T-cell (primary cell): ENCODE measurements at places on chromosomes 7 and 10.

- H3K4me3 ChIP-seq, result peak overlapping the region; percentile 87
- H3K4me1 ChIP-seq, result peaks cover 25% of the 10 kb centered on the region
- no peak for DNase-seq
- H3K27me3 ChIP-seq, result no peaks in the 10 kb centered on the region
- peak overlapping the region; percentile 77 for H3K27ac ChIP-seq
Observed at GRCh38 chr10:32376771-32377170, 29.8 kb upstream of the EPC1 start.

- no peaks in the 10 kb centered on the region for H3K36me3 ChIP-seq
- H3K4me1 ChIP-seq, result peaks cover 15% of the 10 kb centered on the region
- no peaks in the 10 kb centered on the region for H3K27me3 ChIP-seq
- no peak for DNase-seq
Observed at GRCh38 chr10:12417331-12417730, 68.0 kb downstream of the CAMK1D start.

- H3K4me1 ChIP-seq, result peaks cover 17% of the 10 kb centered on the region
- no peak overlapping the region for H3K27ac ChIP-seq
- no peaks in the 10 kb centered on the region for H3K27me3 ChIP-seq
Observed at GRCh38 chr10:28246023-28246422, 56.8 kb downstream of the MPP7 start.

DNA sequence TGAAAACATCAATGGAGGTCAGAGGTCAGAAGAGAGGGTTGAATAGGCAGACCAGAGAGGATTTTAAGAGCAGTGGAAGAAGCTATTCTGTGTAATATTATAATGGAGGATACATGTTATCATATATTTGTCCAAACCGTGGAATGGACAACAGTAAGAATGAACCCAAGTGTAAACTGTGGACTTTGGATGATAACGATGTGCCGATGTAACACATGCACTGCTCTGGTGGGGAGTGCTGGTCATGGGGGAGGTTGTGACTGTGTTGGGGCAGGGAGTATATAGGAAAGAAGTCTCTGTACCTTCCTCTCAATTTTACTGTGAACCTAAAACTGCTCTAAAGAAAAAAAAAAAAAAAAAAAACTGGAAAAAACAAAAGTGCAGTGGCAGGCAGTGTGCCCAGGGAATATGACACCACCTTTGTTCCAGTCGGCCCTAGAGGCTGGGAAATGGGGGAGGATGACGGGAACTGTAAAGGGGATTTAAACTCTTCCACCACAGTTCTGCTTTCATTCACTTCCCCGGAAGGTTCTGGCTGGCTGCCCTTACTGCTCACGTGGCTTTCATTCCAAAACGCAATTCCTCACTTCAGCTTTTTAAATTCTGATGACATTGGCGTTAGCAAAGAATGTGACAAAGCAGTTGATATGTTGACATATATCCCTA is 113.7 kb upstream of the ANKRD1 start:
- peaks cover 15% of the 10 kb centered on the region for H3K4me1 ChIP-seq
- H3K27ac ChIP-seq, result peak overlapping the region; percentile 65
- no peak overlapping the region for H3K4me3 ChIP-seq
- no peak for DNase-seq
- H3K27me3 ChIP-seq, result no peaks in the 10 kb centered on the region

GRCh38 chr7:461453-462172 is 58.0 kb downstream of the PDGFA start:
- no peak overlapping the region for H3K4me3 ChIP-seq
- H3K36me3 ChIP-seq, result no peaks in the 10 kb centered on the region
- DNase-seq, result no peak
- H3K27ac ChIP-seq, result no peak overlapping the region
- H3K4me1 ChIP-seq, result no peaks in the 10 kb centered on the region
- H3K27me3 ChIP-seq, result peaks cover 4% of the 10 kb centered on the region

- H3K36me3 ChIP-seq, result no peaks in the 10 kb centered on the region
- H3K4me1 ChIP-seq, result no peaks in the 10 kb centered on the region
- no peak overlapping the region for H3K4me3 ChIP-seq
- H3K27ac ChIP-seq, result no peak overlapping the region
Observed at GRCh38 chr7:90430614-90431460, 27.6 kb downstream of the CLDN12 start.

GRCh38 chr7:131555552-131556052 is 826 bp downstream of the PODXL start:
- peak; percentile 24 for DNase-seq
- no peaks in the 10 kb centered on the region for H3K36me3 ChIP-seq
- no peaks in the 10 kb centered on the region for H3K4me1 ChIP-seq
- H3K4me3 ChIP-seq, result peak overlapping the region; percentile 20

DNA sequence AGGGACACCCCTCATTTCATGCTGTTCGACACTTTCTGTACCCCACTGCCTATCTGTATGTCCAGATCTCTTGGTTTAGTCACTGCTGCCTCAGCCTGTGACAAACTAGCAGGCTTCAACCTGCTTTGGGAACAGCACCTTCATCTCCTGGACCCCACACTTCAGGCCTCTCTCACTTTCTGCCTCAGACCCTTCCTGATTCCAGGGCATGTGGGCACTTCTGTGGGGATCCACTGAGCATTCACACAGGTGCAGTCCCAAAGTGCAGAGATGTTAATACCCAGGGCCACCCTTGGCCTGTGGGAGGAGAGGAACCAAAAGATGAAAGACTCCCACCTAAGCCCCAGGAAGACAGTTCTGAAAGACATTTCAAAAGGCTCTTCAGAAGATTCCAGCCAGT is 29.4 kb upstream of the C10orf71 start:
- no peak for DNase-seq
- H3K4me1 ChIP-seq, result no peaks in the 10 kb centered on the region
- no peak overlapping the region for H3K27ac ChIP-seq

- H3K27me3 ChIP-seq, result no peaks in the 10 kb centered on the region
- H3K4me3 ChIP-seq, result no peak overlapping the region
- no peak for DNase-seq
- H3K4me1 ChIP-seq, result no peaks in the 10 kb centered on the region
- no peaks in the 10 kb centered on the region for H3K36me3 ChIP-seq
- H3K27ac ChIP-seq, result no peak overlapping the region
Observed at GRCh38 chr7:111682588-111683340, 120.5 kb upstream of the IMMP2L start.

- no peak for DNase-seq
- H3K4me3 ChIP-seq, result no peak overlapping the region
- no peaks in the 10 kb centered on the region for H3K36me3 ChIP-seq
- H3K27me3 ChIP-seq, result no peaks in the 10 kb centered on the region
- no peaks in the 10 kb centered on the region for H3K4me1 ChIP-seq
Observed at GRCh38 chr10:112559349-112559748, 112.3 kb downstream of the VTI1A start.

- H3K27me3 ChIP-seq, result no peaks in the 10 kb centered on the region
- no peaks in the 10 kb centered on the region for H3K36me3 ChIP-seq
- no peak overlapping the region for H3K4me3 ChIP-seq
- peaks cover 23% of the 10 kb centered on the region for H3K4me1 ChIP-seq
- no peak overlapping the region for H3K27ac ChIP-seq
Observed at GRCh38 chr10:110005719-110006118, 2.1 kb upstream of the ADD3 start.

DNA sequence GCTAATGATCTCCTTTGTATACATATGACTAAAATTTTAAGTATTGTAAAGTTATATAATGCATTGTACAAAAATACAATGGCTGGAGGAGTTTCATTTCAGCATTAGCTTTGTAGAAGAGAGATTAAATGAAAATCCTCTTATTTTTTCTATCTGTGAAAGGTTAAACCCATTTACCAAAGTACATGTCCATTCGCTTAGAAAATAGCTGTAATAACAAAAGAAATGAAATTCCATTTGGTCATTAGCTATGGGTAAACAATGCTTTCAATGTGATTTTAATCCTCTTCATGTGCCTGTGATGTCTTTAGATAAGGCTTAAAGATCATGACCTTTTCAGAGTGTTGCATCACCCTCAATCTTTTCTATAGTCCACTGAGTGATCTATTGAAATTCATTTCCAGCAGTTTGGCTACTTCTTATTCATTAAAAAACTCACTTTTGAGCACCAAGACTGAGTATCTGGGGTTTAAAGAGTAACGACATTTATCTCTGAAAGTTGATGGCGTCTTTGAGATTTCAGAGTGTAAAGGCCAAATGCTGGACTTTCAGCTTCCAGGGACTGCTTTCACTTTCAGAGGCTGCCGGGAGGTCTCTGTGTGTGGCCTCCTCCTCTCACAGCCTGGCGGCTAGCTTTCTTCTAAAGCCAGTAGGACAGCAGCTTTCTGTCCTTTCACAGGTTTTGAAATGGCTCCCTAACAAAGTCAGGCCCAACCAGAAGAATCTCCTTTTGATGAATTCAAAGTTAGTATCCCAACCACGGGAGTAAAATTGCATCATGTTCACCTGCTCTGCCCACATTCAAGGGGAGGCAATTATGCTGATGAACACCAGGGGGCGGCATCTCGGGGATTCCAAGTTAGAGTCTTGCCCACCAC is 701.4 kb upstream of the COBL start:
- no peaks in the 10 kb centered on the region for H3K4me1 ChIP-seq
- DNase-seq, result no peak
- no peak overlapping the region for H3K4me3 ChIP-seq
- no peaks in the 10 kb centered on the region for H3K36me3 ChIP-seq
- no peak overlapping the region for H3K27ac ChIP-seq

DNA sequence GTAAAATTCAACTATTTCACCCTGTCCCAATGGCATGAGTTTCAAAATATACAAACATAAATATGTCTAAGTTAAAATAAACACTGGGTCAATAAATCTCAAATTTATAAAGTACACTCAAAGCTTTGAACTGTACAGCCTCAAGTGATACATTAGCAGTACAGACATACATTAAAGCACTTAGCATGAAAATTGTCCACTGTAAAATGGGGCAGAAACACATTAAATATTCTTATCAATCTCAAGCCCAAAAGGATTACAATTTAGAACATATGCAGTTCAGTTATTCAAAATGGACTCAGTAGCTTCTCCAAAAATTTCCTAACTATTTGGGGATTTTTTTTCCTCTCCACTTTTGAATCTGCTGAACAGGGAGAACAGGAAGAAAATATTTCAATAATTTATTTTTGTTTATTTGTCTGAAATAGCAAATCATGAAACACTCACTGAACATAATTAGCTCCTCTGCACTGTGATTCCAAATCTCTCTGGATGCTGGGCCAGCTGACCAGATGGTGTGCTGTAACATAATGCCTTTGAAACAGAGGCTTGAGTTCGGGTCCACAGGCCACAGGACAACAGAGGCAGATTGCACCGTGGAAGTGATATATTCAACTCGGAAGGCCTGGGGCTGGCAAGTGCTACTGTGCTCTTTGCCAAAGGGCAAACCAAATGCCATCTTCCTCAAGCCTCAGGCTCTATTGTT is 248.9 kb upstream of the LRRN3 start:
- no peaks in the 10 kb centered on the region for H3K27me3 ChIP-seq
- no peaks in the 10 kb centered on the region for H3K4me1 ChIP-seq
- no peak for DNase-seq
- H3K27ac ChIP-seq, result no peak overlapping the region
- H3K36me3 ChIP-seq, result no peaks in the 10 kb centered on the region
- H3K4me3 ChIP-seq, result no peak overlapping the region

GRCh38 chr10:3500408-3500856 is 284.6 kb downstream of the KLF6 start:
- H3K4me3 ChIP-seq, result no peak overlapping the region
- DNase-seq, result no peak
- no peaks in the 10 kb centered on the region for H3K4me1 ChIP-seq
- H3K27me3 ChIP-seq, result peaks cover 3% of the 10 kb centered on the region
- no peaks in the 10 kb centered on the region for H3K36me3 ChIP-seq

DNA sequence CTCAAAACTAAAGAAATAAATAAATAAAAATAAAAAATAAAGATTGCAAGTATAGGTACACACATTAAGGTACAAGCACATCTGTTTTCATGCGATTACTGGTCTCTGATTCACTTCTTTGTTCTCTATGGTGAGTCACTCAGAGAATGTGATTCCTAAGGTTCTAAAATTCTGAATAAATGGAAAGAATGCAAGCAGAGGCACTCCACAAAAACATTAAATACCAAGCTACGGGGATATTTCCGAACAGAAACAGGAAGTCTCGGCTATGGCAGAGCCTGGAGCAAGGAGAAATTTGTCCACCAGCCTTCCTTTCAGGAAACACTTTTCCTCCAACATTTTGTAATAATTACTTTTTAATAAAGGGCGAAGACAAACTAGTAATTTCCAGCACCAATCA is 1.4 kb downstream of the VOPP1 start:
- H3K4me3 ChIP-seq, result peak overlapping the region; percentile 65
- peak overlapping the region; percentile 62 for H3K27ac ChIP-seq
- H3K27me3 ChIP-seq, result no peaks in the 10 kb centered on the region
- H3K4me1 ChIP-seq, result peaks cover 70% of the 10 kb centered on the region

DNA sequence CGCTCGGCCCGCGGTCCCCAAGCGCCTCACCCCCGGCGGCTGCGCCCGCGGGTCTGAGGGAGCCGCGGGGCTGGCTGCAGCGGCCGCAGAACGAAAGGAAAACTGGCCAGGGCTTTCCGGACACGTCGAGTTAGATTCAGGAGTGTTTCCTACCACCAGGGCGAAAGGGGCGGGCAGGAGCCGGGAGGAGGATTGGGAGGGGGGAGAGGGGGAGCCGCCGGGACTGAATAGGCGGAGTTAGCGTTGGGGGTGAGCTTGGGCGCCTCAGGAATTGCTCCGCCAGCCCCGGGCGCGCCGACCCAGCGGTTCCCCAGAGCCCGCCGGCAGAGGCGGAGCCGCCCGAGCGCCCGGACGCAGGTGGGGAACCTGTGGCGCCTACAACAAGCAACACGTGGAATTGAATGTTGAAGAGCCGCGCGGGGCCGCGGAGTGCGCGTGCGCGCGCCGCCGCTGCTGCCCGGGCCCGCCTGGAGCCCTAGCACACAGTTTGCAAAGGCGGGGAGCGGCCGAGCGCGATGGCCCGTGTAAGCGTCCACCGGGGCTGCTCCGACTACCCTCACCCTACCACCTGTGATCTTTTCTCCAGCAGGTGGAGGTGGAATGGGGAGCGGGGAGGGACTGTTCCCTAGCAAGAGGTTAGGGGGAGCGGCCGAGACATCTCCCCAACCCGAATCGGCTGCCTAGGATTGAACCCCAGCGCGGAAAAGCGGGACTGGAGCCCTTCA is at the start of gene CADPS2:
Gene CADPS2, minus strand, starts transcription at position 104 of the 725 bp plus-strand sequence. CDS start 123 bp downstream, outside the sequence.
- H3K4me1 ChIP-seq, result peaks cover 3% of the 10 kb centered on the region
- no peak within 1 kb of the TSS for H3K27ac ChIP-seq
- no peak for DNase-seq
- H3K36me3 ChIP-seq, result no peaks in the 10 kb centered on the region
- peak within 1 kb of the TSS; percentile 19 for H3K4me3 ChIP-seq

- H3K27ac ChIP-seq, result no peak overlapping the region
- DNase-seq, result no peak
- no peak overlapping the region for H3K4me3 ChIP-seq
- H3K4me1 ChIP-seq, result peaks cover 12% of the 10 kb centered on the region
- H3K36me3 ChIP-seq, result no peaks in the 10 kb centered on the region
Observed at GRCh38 chr10:89611282-89611681, 33.8 kb downstream of the PANK1 start.

DNA sequence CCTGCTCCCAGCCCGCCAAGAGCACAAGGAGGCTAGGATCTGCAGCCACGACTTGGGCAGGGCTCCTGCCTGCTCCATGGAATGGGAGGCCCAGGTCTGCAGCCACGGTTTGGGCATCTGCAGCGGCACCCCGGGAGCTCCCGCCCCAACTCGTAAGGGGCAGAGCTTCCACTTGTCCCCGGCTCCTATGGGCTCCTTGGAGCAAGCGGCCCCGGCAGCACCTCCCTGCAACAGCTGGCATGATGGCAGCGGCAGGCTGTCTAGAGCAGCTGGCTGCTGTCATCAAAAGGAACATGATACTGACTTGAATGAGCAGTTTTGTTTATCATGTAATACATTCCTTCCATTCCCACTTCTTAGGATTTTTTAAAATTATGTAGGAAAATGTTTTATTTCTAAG is 684.0 kb upstream of the FOXK1 start:
- no peak for DNase-seq
- H3K4me1 ChIP-seq, result no peaks in the 10 kb centered on the region
- no peak overlapping the region for H3K27ac ChIP-seq
- no peaks in the 10 kb centered on the region for H3K27me3 ChIP-seq
- no peak overlapping the region for H3K4me3 ChIP-seq
- H3K36me3 ChIP-seq, result no peaks in the 10 kb centered on the region
